ENCODE measurements at places on chromosomes 12 and 14.

DNA sequence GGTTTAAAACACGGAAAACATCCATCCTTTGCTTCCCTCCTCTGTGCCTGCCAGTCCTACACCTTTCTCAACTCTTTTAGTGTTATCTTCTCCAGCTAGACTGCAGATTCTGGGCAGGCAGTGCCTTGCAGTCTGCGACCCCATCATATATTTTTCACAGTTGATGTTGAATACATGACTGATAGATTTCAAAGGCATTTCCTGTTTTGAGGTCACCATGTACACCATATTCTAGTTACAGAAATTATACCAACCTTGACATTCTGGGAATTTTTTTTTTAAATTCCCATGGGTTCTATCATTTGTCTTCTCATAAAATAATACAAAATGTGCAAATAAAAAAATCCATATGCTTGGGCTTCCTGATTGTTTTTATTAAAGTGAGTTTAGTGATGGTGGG, 16.6 kb downstream of the SOCS2 start:
- H3K4me3 ChIP-seq: no peak overlapping the region
- H3K27me3 ChIP-seq: no peaks in the 10 kb centered on the region
- H3K27ac ChIP-seq: no peak overlapping the region

GRCh38 chr12:82818271-82819035, 131.7 kb downstream of the TMTC2 start:
- no peak overlapping the region for H3K27ac ChIP-seq
- H3K27me3 ChIP-seq: no peaks in the 10 kb centered on the region
- no peaks in the 10 kb centered on the region for H3K4me1 ChIP-seq
- no peak overlapping the region for H3K4me3 ChIP-seq
- no peak for DNase-seq

DNA sequence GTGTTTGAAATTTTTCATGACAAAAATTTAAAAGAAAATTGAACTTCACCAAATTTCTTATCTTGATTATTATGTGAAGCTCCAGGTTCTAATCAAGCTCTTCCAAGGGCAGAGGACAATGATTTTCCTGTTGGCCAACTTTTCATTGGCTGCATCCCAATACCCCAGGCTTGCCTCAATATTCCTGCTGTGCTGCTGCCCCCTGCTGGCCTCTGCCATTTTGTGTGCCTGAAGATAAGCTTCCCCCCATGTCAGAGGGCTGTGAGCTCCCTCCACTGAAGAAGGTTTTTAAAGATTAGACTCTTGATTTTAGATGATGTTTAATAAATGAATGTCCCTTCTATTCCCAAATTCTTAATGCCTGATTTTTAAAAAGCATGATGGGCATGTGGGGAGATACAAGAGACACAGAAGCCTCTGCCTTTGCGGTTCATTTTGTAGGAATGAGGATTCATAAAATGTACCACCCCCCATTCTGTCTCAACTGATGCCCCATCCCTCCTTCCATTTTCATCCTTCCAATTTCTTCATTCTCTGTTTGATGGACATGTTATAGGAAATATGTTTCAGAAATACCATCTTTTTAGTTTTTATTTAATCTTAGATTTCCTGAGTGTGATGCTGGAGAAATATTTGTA, 76.7 kb upstream of the RGS6 start:
- DNase-seq: no peak
- no peak overlapping the region for H3K4me3 ChIP-seq
- no peak overlapping the region for H3K27ac ChIP-seq
- H3K27me3 ChIP-seq: no peaks in the 10 kb centered on the region
- no peaks in the 10 kb centered on the region for H3K36me3 ChIP-seq

DNA sequence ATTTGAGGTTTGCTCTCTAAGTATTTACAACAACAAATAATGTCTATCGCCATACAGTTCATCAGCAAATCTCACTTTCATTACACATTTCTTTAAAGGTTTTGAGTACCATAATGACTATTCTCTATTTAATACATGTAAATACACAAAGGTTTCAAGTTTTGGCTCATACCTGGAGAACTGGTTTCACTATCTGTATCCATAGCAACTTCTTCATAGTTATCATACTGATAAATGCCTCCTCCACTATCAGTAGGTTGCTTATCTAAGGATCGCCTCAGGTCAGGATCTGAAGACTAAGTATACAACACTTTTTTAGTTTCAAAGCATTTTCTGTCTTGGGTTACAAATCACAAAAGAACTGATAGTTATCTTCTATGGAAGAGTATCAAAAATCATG, 21.4 kb downstream of the ZFC3H1 start:
- DNase-seq: no peak
- H3K27ac ChIP-seq: no peak overlapping the region
- no peak overlapping the region for H3K4me3 ChIP-seq
- H3K27me3 ChIP-seq: no peaks in the 10 kb centered on the region
- peaks cover 20% of the 10 kb centered on the region for H3K4me1 ChIP-seq

DNA sequence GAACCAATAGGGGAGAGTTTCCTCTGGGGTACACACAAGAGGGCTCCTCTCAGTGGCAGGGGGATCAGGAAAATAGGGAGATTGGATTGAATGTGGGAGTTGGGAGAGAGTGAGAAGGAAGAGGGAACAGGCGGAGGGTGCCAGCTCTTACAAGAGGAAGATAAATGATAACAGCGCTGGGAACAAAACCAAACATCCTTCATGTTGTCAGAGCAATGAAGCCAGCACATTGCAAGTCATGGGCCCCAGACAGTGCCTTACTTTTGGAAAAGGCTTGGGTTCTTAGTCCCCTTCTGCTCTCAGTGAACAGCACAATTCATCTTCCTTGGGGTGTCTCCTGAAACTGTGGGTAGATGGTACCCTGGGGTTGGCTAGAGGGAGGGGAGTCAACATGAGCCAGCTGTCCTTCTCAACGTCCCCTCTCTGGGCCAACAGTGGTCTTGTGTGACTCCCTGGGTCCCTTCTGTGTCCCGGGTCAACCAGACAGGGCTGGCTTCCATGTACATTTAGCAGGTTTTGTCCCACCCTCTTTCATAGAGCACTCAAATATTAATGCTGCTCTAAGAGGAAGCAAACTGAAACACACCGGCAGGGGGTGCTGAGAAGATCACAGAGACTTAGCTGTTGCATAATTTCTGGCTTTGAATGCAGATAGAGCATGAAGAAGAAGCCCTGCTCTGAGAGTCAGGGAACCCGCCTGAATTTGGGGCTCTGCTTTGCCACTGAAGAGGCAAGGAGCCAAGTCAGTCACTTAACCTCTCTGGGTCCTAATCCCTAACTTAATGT, 138.5 kb downstream of the ESRRB start:
- no peaks in the 10 kb centered on the region for H3K4me1 ChIP-seq
- no peaks in the 10 kb centered on the region for H3K36me3 ChIP-seq
- no peak overlapping the region for H3K4me3 ChIP-seq
- H3K27ac ChIP-seq: no peak overlapping the region

- no peak overlapping the region for H3K27ac ChIP-seq
- no peaks in the 10 kb centered on the region for H3K4me1 ChIP-seq
- no peak for DNase-seq
- no peaks in the 10 kb centered on the region for H3K36me3 ChIP-seq
Observed at GRCh38 chr12:131471271-131471905, 239.5 kb upstream of the SFSWAP start.

DNA sequence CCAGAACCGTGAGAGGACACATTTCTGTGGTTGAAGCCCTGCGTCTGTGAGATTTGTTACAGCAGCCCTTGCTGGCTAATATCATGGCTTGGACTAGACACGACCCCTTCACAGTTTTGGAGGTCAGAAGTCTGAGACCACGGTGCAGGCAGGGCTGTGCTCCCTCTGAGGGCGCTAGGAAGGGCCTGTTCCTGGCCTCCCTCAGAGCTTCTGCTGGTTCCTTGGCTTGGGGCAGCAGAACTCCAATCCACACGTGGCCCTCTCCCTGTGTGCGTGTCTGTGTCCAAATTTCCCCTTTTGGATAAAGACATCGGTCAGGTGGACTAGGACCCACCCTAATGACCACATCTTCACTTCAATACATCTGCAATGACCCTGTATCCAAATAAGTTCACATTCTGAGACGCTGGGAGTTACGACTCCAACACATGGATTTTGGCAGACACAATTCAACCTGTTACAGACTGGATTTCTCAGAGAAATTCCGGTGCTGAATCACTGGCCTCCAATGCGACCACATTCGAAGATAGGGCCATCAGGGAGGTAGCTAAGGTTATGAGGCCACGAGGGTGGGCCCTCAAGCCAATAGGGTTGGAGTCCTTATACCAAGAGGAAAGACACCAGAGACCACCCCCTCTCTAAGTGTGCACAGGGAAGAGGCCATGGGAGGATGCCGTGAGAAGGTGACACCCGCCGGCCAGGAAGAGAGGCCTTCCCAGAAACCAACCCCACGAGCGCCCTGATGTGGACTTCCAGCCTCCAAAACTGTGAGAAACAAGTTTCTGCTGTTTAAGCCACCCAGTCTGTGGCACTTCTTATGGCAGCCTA, 43.6 kb upstream of the PPP2R5C start:
- DNase-seq: no peak
- no peaks in the 10 kb centered on the region for H3K4me1 ChIP-seq
- no peak overlapping the region for H3K4me3 ChIP-seq
- H3K27ac ChIP-seq: no peak overlapping the region
- no peaks in the 10 kb centered on the region for H3K36me3 ChIP-seq

DNA sequence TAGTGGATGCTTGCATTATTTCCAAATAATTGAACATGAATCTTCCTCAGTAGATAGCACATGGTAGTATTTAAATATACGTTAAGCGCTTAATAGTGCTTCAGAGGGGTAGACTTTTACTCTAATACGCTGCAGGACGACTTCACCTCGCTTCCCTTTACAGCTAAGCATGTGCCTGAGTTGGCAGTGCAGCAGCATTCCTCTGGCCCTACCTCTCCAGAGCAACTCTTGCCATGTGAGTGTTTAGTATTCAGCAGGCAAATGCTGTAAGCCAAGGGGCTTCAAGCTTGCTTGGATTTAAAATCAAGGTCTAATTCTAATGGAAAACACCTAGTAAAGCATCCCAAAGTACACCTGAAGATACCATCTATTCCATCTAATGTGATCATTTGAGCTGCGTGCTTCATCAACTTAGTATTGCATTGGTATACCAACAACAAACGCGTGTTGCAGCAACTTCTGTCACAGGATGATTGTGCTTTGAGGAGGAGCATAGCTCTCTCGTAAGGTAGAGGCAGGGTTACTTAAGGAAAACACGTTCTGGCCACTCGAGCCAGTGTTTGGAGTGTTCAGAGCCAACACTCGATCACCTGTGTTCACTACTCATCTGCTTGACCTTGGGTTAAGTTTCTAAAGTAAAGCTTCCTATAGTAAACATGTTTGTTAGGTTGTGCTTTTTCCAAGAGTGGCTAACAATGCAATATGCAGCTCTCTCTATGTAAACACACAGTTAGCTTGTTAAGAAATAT, 60.6 kb downstream of the PIWIL1 start:
- no peak overlapping the region for H3K4me3 ChIP-seq
- no peaks in the 10 kb centered on the region for H3K4me1 ChIP-seq
- H3K27ac ChIP-seq: no peak overlapping the region
- H3K36me3 ChIP-seq: no peaks in the 10 kb centered on the region
- H3K27me3 ChIP-seq: peaks cover 3% of the 10 kb centered on the region

DNA sequence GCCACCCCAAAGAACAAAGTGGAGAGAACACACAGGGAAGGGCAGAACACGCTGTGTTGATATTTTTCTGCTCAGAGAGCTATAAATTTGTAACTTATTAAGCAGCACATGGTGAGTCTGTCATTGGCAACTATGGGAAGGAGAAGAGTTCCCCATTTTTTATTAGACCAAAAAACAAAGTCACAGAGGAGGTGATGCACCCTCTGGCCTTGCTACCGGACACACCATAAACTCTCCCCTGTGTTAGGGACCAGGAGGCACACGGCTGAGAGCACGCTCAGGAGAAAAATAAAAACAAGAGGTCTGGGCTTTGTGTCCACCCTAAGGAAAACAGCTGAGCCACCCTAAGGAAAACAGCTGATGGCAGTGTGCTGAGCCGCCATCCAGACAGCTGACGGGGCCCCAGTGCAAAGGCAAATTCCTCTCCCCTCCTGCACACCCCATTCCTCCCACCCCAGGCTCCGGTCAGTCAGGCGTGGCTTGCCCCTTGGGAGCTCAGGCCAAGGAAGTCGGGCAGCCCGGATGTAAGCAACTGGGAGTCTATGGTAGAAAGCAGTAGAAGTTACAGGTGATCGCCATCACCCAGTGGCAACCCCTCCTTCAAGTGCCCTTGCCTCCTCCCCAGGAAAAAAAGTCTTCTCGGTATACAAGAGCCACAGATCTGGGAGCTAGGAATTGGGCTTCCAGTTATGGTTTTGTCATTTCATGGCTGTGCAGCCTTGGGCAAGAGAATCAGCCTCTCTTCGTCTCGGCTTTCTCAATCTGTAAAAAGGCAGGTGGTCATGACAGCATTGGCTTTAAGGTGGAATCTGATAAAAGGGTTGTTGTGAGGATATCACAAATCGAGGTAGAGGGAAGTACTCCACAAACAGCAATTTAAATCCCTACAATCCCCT, 2.4 kb downstream of the PXN start:
- H3K36me3 ChIP-seq: no peaks in the 10 kb centered on the region
- H3K4me3 ChIP-seq: peak overlapping the region; percentile 98
- DNase-seq: no peak
- H3K4me1 ChIP-seq: peaks cover 81% of the 10 kb centered on the region
- no peaks in the 10 kb centered on the region for H3K27me3 ChIP-seq

DNA sequence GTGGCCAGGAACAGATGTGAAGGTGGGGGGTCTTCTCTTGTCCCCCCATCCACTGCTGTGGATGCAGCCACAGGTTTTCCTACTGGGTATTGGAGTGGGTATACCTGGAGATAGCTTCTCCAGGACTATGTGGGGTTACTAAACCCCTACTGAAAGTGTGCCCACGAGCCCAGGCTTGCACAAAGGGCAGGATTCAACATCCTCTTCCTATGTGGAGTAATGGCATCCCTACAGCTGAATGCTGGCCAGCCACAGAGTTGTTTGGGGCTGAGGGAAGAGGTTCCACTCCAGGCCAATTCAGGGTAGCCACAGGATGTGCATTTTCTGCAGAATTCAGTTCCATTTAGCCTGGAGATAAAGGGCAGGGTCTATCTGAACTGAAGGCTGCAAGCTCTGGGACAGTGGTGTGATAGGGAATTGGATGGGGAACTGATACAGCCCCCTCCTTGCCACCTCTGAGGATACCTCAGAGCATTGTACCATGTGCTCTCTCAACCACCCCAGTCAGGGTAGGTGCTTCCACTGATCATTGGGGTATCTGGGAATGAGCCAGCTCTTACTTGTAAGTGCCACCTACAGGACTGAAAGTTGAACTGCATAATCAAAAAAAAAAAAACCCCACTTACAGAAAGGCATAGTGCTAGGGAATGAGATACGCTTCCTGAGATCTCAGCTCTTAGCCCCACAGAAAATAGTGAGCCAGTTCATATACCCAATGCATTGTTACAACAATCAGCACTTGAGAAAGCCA, 187.1 kb downstream of the KITLG start:
- DNase-seq: no peak
- H3K27me3 ChIP-seq: no peaks in the 10 kb centered on the region
- H3K4me1 ChIP-seq: no peaks in the 10 kb centered on the region
- no peak overlapping the region for H3K4me3 ChIP-seq
- H3K36me3 ChIP-seq: no peaks in the 10 kb centered on the region

- H3K27ac ChIP-seq: no peak overlapping the region
- H3K4me1 ChIP-seq: peaks cover 5% of the 10 kb centered on the region
- DNase-seq: no peak
- H3K4me3 ChIP-seq: no peak overlapping the region
Observed at GRCh38 chr12:9319842-9320173, 111.6 kb upstream of the PZP start.
